GM12892 (cell line): ENCODE measurements at places on chromosomes 2 and 18.

- DNase-seq, result no peak
Measured at GRCh38 chr2:20227894-20228505, 3.1 kb upstream of the SDC1 start.

GRCh38 chr2:232018181-232018580, 56.7 kb downstream of the DIS3L2 start:
- DNase-seq, result no peak

DNA sequence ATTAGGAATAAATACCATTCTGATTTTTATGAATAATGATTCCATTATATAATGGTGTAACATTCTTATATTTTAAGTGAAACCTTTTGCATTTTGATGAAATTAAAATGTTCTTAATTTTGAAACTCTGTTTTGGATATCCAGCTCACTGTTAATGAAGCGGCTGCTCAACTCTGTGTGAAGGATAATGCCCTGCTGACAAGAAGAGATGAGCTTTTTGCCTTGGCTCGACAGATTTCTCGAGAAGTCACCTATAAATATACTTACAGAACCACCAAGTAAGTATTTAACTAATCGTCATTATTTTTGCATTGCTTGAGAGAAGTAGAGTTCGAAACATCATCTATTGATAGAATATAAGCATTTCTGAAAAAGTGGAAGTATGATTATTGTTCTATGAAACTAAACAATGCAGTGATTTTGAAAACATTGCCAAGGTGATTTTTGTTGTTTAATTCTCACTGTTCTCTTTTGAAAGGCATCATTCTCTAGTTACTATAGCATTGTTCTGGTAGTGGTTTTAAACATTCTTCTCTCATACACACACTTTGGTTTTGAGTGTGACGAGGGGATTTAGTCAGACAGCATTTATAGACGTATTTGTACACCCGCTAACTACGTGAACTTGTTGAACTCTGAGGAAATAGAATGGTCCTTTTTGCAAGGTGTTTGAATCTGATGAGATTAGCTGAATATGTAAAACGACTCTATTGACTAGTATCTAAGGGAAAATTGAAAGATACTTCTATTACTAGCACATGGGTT, 21.5 kb downstream of the NAB1 start:
- DNase-seq, result no peak

DNA sequence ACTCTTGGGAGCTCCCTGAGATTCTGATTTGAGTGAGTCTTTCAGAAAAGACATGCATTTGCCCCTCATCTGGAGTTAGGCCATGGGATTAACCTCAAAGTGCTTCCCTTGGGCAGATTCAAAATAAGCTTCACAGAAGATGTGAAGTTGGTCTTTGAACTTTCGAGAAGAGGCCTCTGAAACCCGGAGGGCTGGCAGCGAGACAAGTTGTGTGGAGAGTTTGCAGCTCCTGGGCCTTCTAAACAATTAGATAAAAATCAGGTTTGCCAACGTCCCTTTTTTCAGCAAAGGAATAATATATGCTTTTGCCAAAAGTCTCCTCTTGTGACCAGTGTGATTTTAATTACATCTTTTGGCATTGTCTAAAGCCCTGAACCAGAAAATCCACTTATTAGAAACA, 489.7 kb downstream of the SOX11 start:
- DNase-seq, result no peak

- no peak for DNase-seq
Measured at GRCh38 chr18:58344861-58345463, 283.9 kb downstream of the ALPK2 start.

- no peak for DNase-seq
Measured at GRCh38 chr18:75314117-75314516, 103.5 kb downstream of the TSHZ1 start.

DNA sequence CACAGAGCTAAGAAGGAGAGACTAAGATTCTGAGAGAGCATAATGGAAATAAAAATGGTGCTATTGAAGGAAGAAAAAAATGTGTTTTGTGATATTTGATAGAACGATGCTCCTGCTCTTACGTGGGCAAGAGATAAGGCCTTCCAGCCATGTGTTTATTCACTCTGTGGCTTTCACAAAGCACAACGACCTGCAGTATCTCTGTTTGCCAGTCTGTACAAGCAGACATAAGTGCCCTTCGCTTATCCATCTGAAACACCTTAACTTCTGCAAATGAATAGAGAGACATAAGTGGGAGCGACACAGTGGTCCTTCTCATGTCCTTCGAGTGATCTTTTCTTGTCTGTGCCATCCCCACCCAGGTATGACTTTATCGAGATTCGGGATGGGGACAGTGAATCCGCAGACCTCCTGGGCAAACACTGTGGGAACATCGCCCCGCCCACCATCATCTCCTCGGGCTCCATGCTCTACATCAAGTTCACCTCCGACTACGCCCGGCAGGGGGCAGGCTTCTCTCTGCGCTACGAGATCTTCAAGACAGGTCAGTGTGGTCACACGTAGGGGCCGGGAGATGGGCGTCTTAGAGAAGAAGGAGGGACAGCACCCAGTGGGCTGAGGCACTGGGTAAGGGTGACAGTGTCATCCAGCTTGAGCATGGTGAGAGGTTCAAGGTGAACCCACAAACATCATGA, 33.7 kb downstream of the NRP2 start:
- no peak for DNase-seq
